ENCODE measurements at places on chromosomes 2 and 18.
A peak's percentile ranks its signal among the peaks of the same experiment; 100 is the strongest.

- DNase-seq, result peak; percentile 73
These were observed 73.5 kb downstream of the LIMS1 start for GRCh38 chr2:108607706-108608301.

- DNase-seq, result no peak
These were observed 36.2 kb upstream of the BMP10 start for GRCh38 chr2:68907232-68907919.

GRCh38 chr2:14340703-14341102 lies 291.8 kb upstream of the LRATD1 start:
- DNase-seq, result no peak

GRCh38 chr2:148521181-148521580 lies 123.4 kb upstream of the EPC2 start:
- no peak for DNase-seq

DNA sequence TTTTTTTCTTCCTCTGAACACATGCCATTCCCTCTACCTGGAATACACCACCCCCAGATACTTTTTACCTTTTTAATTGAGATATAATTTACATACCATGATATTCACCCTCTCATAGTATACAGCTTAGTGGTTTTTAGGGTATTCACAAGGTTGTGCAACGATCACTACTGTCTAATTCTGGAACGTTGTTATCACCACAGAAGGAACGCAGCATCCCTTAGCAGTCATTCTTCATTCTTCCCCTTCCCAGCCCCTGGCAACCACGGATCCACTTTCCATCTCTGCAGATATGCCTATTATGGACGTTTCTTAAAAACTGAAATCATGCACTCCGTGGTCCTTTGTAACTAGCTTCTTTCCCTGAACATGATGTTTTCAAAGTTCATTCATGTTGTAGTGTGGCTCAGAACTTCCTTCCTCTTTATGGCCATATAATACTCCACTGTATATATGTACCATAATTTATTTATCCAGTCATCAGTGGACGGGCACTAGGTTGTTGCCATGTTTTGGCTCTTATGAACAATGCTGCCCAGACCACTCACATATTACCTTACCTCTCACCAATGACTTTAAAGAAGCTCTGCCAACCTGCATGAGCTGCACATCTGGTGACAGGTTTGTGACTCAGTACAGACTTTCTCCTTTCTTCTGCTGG lies 168.9 kb downstream of the CTIF start:
- no peak for DNase-seq

GRCh38 chr18:74665346-74665745 lies 67.7 kb downstream of the ZNF407 start:
- no peak for DNase-seq

- peak; percentile 56 for DNase-seq
These were observed 33.6 kb downstream of the PLCL1 start for GRCh38 chr2:197838036-197838435.

DNA sequence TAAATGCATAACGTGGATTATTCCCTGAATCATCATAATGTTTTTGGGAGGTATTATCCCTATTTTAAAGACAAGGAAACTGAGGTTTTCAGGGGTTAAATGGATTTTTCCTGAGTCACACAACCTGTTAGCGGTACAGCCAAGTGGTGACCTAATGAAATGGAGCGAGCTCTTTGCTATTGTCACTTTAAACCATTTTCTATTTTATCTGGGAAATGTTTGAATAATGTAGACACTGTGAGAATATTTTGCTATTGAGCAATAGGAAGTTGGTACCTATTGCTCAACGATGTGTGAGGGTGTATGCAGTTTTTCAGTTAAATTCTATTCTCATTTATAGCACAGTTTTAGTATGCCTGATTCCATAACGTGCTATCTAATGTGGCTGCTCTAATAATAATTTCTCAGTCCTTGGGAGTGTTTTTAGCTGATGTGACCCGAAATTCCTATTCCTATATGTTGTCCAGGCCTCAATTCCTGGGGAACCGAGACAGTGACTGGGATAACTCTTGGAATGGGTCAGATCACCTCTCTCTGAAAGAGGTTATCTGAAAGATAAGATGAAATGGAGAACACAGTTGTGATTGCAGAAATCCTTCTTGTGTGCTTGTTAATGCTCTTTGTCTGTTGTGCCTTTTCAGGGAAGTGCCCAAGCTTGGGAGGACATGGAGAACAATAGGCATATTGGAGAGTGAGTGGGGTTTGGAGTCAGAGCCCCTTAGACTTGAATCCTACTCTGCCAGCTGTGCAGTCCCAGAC lies 38.4 kb downstream of the ABCB11 start:
- no peak for DNase-seq

- DNase-seq, result no peak
These were observed 117.0 kb downstream of the PKP4 start for GRCh38 chr2:158573739-158574138.

GRCh38 chr18:36593001-36593400 lies 235.8 kb downstream of the TPGS2 start:
- DNase-seq, result no peak

- no peak for DNase-seq
These were observed 53.3 kb upstream of the TUBA3E start for GRCh38 chr2:130251535-130251872.

DNA sequence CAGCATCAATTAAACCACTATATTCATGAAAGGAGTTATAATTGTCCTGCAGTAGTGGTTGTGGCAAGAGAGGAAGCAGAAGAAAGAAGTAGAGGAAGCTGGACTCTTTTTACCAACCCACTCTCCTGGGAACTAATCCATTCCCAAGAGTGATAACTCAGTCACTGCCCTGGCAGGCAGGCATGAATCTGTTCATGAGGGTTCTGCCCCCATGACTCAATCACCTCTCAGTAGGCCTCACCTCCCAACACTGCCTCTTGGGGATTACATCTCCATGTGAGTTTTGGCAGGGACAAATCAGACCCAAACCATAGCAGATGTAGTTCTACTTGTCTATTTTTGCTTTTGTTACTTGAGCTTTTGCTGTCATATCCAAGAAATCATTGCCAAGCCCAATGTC lies 232.7 kb upstream of the MAP2 start:
- no peak for DNase-seq

GRCh38 chr2:108169982-108170625 lies 69.7 kb upstream of the SULT1C3 start:
- no peak for DNase-seq

DNA sequence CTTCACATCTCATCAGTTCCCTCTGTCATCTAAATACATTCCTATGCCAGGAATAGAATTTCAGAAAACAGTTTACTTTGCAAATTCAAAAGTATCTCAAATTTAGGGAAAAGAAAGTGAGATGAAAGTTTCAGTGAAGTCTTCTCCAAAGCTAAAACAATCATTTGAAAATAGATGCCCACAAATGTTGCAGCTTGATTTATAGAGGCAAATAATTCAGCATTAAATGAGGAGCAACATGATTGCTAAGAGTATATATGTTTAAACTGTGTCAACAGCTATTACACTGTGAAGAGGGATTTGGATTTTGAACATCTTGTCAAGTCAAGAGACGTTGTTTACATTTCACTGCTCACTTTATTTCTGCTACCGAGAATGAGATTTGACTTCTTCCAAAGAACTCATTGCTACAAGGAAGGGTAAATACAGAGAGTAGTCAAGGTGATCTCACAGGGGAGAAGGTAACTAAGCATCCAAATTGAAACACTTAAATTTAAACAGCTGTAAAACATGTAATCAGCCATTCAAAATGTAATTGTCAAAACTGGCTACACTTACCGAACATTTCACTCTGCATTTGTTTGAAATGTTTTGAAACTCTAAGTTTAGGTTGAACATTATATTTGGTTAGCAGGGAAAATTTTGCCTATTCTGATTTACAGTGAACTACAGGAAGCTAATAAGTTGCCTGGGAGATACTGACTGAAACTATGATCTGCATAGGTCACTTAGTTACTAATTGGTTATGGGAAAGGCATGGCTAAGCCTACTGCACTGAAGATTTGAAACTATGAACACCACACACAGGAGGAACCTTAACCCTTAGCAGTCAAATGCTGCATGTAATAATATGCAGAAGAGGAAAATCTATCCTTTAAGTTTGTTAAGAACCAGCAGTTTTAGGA lies 33.2 kb upstream of the GALNT3 start:
- no peak for DNase-seq

DNA sequence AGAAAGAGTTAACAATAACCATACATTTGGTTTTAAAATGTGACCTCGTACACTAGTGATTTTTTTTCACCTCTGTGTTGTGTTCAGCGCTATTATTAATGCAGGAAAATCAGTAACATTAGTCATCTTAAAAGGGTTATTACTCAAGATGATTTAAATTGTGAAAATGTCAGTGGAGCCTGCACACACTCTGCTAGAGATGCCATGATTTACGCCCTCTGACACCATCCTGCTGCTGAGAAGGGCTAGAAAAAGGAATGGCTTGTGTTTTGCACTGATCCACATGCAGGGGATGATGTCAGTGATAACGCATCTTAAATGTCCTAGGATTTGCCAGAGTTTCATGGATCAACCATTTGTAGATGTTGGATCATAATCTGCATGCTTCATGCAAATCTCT lies 121.3 kb upstream of the BOD1L2 start:
- no peak for DNase-seq

- DNase-seq, result no peak
These were observed 126.0 kb downstream of the ZNF532 start for GRCh38 chr18:58990720-58991119.

GRCh38 chr2:217942731-217943335 lies 60.0 kb downstream of the TNS1 start:
- DNase-seq, result no peak

GRCh38 chr2:155391613-155392130 lies 693.2 kb downstream of the KCNJ3 start:
- DNase-seq, result no peak

GRCh38 chr2:53969285-53969967 lies 1.4 kb downstream of the PSME4 start:
- peak; percentile 39 for DNase-seq

DNA sequence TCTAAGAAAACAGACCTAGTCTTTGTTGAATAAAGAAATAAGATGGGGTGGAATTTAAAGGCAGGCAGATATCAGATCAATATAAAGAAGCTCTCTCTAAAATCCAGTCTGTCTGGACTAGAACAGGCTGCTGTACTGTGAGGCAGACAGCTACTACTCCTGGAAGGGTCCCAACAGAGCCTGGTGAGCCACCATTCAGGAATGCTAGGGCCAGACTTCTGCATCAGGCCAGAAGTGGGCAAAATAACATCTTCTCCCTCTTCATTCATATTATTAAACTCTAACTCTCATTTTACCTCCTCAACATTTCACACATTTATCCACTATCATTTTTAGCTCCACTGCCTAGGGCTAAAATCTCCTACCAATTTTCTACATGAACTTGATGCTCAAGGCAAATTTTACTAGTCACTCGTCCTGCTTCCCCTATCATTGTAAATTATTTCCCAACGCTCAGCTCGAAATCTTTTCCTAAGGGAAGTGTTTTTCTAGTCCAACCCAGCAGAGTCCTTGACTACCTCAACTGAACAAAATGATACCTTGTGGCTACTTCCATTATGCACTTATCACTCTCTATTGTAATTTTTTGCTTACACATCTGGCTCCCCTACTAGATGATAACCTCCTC lies 45.2 kb upstream of the GLS start:
- no peak for DNase-seq

GRCh38 chr2:108959401-108959800 lies 29.6 kb downstream of the EDAR start:
- no peak for DNase-seq

- DNase-seq, result no peak
These were observed 39.3 kb upstream of the IL1R1 start for GRCh38 chr2:102103284-102103683.

DNA sequence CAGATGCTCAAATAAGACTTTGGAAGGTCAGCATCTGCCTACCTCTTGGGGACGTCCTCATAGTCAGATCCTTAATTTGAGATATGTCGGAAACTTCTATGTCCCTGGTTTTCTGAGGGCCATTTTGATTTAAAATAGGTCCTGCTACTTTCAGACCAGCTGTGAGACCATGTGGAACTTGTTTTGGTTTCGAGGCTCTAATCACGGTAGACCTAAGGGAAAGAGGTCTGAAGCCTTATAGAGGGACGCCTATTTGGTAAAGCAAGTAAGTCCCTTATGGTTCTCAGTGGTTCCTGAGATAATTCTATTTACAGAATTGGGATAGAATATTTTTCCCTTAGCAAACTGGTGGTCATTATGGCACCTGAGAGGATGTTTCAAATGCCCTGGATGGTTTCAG lies 75.1 kb downstream of the RFTN2 start:
- no peak for DNase-seq

DNA sequence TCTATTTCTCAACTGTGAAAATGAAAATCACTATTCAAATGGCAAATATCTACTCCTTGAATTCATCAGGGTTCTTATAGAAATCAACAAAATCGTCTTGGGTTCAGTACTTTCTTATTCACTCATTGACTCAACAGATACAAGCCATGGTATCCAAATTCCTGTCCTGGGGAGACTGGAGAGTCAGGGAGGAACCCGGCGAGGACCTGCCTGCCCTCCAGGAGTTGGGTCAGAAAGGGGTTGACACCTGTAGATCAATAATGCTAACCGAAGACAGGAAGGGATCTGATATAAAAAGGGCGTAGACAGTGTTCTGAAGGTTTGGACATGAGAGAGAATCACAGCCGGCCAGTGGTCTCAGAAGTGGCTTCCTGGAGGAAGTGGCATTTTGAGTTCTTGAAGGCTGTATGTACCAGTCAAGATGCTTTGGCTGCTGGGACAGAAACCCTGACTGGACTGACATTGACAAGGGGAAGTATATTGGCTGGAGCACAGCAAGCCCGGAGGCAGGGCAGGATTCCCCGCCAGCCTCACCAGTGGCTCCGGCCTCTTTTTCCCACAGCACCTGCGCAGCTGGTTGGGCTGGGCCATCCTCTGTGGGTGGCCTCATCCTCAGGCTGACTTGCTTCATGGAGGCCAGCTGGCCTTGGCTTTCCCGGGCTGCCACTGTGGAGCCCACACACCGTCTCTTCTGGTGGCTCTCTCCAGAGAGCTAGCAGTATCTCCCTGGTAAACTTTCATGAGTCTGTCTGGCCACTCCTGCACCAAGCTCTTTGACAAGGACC lies 3.0 kb downstream of the LRRFIP1 start:
- DNase-seq, result no peak

DNA sequence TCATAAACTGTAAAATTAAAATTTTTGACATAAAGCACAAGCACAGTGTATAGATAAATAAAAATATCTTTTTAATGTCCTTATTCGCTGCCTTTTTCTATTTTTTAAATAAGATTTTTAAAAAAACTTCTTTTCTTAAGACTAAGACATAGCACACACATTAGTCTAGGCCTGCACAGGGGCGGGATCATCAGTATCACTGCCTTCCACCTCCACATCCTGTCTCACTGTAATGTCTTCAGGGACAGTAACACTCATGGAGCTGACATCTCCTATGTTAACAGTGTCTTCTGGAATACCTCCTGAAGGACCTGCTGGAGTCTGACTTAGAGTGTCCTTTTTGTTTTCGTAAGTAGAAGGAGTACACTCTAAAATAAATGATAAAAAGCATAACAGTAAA lies 33.0 kb downstream of the VAPA start:
- DNase-seq, result no peak

- DNase-seq, result peak; percentile 84
These were observed 99.8 kb downstream of the UXS1 start for GRCh38 chr2:106094131-106094841.

- DNase-seq, result peak; percentile 23
These were observed 20.5 kb upstream of the KIF1A start for GRCh38 chr2:240840435-240841060.

GRCh38 chr2:230906471-230907230 lies 18.4 kb downstream of the GPR55 start:
- DNase-seq, result no peak

GRCh38 chr2:33153008-33153407 lies 206.3 kb downstream of the LTBP1 start:
- DNase-seq, result no peak
